Thymus (tissue), 14 donors: ENCODE measurements at places on chromosomes 4 and X. TPM values are rescaled to one million over a fixed set of nuclear protein-coding genes. Genes with fewer than 3 reads are reported as not detected.

DNA sequence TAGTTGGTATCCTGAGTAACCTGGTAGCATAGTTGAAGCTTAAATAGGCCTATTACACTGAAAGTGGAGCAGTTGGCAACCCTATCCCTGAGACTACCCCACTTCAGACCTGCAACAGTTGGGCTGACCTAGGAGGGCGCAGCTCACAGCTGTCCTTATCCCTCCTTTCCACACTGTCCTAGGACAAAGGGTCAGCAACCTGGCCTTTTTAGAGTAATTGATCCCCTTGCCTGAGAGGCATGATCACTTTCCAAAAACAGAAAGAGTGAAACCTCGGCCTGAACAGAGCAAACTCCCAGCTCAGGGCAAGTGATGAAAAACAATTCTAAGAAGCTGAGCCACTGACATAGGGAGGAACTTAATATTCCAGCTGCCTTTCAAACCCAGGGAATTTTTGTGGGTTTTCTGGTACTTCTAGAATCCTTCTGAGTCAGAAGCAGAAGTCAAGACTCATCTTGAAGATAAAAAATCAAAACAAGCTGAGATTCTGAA, 94.9 kb upstream of the MYOZ2 start:
- no peaks in the 10 kb centered on the region for H3K36me3 ChIP-seq
- no peak for DNase-seq
- peak overlapping the region; percentile 46 for H3K27ac ChIP-seq
- H3K4me1 ChIP-seq: no peaks in the 10 kb centered on the region

DNA sequence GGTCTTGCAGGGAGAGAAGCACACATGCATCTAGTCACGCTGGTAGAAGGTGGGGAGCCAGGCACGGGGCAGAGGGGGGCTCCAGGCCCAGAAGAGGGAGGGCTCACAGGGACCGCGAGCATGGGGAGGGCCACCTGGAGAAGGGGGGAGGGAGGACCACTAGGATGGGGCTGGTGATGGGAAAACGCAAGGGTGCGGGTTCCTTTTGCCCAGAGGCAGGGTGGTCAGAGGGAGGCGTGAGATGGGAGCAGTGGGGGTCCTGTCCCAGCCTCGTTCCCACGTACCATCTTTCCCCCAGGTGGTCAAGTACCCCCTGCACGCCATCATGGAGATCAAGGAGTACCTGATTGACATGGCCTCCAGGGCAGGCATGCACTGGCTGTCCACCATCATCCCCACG, 30.7 kb downstream of the WFS1 start:
- H3K27ac ChIP-seq: no peak overlapping the region
- H3K27me3 ChIP-seq: no peaks in the 10 kb centered on the region
- no peaks in the 10 kb centered on the region for H3K4me1 ChIP-seq
- H3K4me3 ChIP-seq: no peak overlapping the region
- no peak for DNase-seq
- H3K36me3 ChIP-seq: no peaks in the 10 kb centered on the region

GRCh38 chr4:153084980-153085630, 119.1 kb upstream of the TRIM2 start:
- no peaks in the 10 kb centered on the region for H3K27me3 ChIP-seq
- H3K4me1 ChIP-seq: peaks cover 15% of the 10 kb centered on the region
- DNase-seq: peak; percentile 52
- H3K27ac ChIP-seq: no peak overlapping the region
- H3K4me3 ChIP-seq: no peak overlapping the region
- H3K36me3 ChIP-seq: no peaks in the 10 kb centered on the region

DNA sequence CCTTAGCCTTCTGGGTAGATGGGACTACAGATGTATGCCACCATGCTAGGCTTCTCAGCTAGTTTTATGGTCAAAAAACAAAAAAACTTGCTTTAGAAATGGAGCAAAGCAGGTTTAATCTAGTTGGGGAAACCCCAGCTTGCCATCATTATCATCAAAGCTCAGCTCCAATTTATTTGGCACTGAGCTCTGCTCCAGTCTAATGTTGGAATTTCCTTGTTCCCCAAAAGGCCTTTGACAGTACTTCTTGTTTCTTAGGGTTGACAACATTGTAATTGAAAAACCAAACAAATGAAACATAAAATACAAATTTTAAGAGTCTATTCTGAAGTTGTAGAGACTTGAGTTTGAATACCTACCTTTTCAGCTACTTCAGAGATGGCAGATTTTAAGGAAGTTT, 48.0 kb downstream of the MRPL1 start:
- no peak overlapping the region for H3K4me3 ChIP-seq
- no peaks in the 10 kb centered on the region for H3K36me3 ChIP-seq
- no peaks in the 10 kb centered on the region for H3K27me3 ChIP-seq
- H3K4me1 ChIP-seq: no peaks in the 10 kb centered on the region

DNA sequence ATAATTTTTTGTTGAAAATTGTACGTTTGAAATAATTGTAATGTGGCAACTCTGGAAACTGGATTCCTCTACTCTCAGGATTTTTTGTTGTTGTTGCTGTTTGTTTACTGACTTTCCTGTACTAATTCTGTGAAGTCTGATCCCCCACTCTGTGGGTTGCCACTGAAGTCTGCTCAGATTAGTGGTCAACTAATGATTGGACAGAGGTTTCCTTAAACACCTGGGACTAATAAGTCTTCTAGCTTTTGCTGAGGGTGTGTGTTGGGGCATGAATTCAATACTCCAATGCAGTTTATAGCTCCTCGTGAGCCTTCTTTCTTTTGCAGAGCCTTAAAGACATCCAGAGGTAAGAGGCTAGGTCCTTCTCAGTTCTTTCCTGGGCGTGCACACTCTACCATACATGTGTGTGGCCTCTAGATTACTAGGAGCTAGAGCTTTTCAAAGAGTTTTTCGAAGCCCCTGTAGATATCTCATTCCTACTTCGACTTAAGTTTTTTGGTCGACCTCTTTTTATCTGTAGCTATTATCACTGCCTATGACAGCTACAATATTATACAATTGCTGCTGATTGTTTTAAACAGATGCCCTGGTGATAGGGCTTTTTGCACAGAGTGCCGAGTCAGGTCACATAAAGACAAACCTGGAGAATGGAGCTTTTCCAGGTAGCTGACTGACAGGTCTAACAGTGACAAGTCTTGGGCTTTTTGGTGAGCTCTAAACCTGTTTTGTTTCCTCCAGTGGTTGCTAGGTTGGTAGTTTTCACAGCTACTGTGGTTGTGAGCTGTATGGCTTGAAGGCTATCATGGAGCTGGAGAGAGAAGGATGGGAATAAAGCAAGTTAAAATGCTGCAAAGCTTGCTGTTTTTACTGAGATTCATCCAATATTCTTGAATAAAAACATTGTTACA, 34.0 kb downstream of the BMP2K start:
- DNase-seq: no peak
- no peaks in the 10 kb centered on the region for H3K27me3 ChIP-seq
- H3K4me3 ChIP-seq: no peak overlapping the region

GRCh38 chr4:43330288-43330687, 437.8 kb downstream of the GRXCR1 start:
- H3K36me3 ChIP-seq: no peaks in the 10 kb centered on the region
- no peak for DNase-seq
- no peaks in the 10 kb centered on the region for H3K27me3 ChIP-seq
- no peak overlapping the region for H3K4me3 ChIP-seq
- no peak overlapping the region for H3K27ac ChIP-seq

GRCh38 chrX:153635788-153636668, 11.0 kb upstream of the DUSP9 start:
- DNase-seq: no peak
- H3K27ac ChIP-seq: no peak overlapping the region
- H3K4me1 ChIP-seq: no peaks in the 10 kb centered on the region
- H3K4me3 ChIP-seq: no peak overlapping the region

DNA sequence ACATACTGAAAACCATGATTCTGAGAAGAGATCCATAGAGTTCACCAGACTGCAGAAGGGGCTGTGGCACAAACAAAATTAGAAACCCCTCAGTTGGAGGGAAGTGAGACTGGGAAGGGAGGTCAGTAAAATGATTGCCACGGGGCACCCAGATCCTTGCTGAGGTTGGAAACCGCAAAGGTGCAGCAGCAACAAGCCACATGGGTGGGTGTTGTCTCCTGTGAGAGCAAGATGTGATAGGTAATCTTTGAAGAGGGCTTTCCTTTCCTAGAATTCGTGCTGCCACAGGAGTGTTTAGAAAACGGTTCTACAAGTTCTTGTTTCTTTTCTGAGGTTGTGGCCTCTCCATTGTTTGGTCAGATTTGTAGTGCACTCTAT, 85.5 kb downstream of the NFKB1 start:
- H3K4me1 ChIP-seq: peaks cover 11% of the 10 kb centered on the region
- H3K36me3 ChIP-seq: peaks cover 35% of the 10 kb centered on the region
- no peak overlapping the region for H3K4me3 ChIP-seq
- DNase-seq: no peak

SFRP2 gene
- total RNA-seq: 1.7 TPM

TRPC5OS gene
- 0.09 TPM for total RNA-seq

MAGEE2 gene
- total RNA-seq: not detected

PHKA1 gene
- 2.1 TPM for total RNA-seq

SOD3 gene
- 3.1 TPM for total RNA-seq
